ENCODE measurements at places on chromosomes 16 and 17.

- DNase-seq: peak; percentile 82
Observed at GRCh38 chr16:74896389-74897370, 88.2 kb downstream of the WDR59 start.

- no peak for DNase-seq
Observed at GRCh38 chr16:10852286-10852685, 24.7 kb upstream of the CIITA start.

- DNase-seq: no peak
Observed at GRCh38 chr17:61750656-61751055, 112.7 kb downstream of the BRIP1 start.

- DNase-seq: no peak
Observed at GRCh38 chr17:68886401-68886800, 68.8 kb downstream of the ABCA8 start.

DNA sequence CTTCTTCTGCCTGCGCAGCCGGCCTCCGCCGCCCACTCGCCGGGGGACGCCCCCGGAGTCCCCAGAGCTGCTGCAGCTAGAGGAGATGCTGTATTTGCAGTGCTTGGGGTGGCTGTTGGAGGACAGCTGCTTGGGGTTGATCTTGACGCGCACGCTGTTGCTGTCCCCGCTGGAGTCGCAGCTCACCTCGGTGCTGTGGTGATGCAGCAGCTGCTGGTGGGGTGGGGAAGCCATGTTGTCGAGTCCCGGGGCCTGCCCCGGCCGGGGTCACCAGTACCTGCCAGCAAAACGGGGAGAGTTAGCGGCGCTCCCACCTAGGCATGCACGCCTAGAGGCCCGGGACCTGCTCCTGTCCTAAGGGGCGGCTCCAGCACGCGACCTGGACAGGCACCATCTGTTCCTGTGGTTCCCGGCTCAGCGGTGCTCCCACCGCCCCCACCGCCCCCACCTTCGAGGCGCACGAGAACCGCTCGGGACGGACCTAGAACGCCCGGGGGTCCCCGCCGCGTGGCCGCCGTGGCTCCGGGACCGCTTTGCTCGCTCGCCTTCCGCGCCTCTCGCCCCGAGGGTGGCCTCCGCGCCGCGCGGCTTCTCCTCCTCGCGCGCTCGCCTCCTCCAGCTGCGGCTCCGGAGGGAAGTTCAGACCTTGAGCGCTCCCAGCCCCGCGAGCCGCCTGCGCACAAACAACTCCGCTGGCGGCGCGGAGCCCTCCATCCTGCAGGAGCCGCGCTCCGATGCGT lies 863 bp downstream of the ADCY9 start:
- DNase-seq: peak; percentile 60

- no peak for DNase-seq
Observed at GRCh38 chr17:705011-705410, 9.6 kb downstream of the VPS53 start.

- no peak for DNase-seq
Observed at GRCh38 chr17:8294814-8295316, 335 bp downstream of the SLC25A35 start.

- no peak for DNase-seq
Observed at GRCh38 chr17:31294820-31295488, 2.1 kb downstream of the OMG start.

GRCh38 chr16:57013902-57014301 lies 24.5 kb downstream of the NLRC5 start:
- no peak for DNase-seq

- no peak for DNase-seq
Observed at GRCh38 chr16:31344712-31345111, 10.3 kb upstream of the ITGAX start.

DNA sequence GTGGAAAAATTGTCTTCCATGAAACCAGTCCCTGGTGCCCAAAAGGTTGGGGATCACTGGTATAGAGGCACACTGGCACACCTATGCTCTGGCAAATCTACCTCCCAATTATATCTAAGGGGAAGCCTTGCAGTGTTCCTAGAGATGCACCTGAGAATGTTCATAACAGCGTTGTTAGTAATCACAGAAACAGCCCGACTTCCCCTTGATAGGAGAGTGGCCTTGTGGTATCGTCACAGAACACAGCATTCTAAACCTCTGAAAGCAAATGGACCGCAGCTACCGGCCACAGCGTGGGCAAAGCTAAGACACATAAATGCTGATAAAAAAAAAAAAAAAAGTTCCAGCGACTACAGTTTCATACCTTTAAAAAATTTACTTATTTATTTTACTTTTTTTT lies 39.1 kb upstream of the ADGRG1 start:
- DNase-seq: no peak

DNA sequence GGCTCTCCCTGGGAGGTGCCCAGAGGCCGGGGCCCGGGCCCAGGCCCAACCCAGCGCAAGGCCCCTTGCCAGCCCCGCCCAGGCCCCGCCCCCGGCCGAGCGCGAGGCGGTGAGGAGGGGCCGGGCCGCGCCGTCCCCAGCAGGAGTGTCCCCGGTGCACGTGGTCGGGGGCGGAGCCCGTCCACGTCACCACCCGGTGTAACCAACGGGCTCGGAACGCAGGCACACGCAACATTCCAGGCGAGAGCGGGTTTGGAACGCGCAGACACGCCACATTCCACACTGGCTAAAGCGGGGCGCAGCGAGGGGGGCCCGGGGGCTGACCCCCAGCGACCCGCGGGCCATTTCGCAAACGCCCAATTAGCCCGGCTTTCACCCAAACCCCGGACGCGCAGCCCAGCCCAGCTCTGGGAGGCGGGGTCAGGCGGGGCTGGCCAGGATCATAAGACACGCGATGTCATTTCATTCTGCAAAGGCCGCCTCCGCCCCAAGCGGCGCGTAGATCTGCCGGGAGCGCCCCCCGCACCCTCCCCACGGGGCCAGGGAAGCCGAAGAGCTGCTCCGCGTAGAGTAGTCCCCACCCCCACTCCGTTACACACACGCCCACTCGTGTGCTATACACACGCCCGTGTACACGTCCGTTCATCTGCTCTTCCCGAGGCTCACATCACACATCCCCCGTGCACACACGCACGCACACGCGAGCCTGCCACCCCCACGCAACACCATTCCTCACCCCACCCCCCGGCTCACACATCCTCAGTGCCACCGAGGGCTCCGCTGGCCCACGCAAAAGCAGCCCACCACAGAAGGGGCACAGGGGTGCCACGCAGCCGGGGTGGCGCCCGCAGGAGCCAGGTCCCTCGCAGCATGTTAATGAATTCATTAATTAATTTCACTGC lies 1.0 kb downstream of the MNT start:
- DNase-seq: peak; percentile 95

DNA sequence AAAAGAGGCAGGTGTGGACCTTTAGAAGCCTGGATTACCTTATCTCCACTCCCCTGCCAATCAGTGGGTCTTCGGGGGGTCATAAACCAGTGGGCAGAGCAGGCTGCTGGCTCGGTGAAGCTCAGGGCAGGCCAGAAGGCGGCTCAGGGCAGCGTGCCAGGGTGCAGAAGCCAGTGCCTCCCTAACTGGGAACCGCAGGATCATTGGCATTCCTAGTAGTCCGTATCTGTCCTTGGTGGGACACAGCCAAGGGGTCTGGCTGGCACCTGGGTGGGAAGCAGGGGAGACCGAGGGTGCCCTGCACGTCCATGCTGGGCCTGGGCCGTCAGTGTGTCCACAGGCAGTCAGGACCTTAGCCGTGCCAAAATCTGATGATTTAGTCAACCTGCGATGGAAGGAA lies 76.8 kb downstream of the SEC14L1 start:
- no peak for DNase-seq

DNA sequence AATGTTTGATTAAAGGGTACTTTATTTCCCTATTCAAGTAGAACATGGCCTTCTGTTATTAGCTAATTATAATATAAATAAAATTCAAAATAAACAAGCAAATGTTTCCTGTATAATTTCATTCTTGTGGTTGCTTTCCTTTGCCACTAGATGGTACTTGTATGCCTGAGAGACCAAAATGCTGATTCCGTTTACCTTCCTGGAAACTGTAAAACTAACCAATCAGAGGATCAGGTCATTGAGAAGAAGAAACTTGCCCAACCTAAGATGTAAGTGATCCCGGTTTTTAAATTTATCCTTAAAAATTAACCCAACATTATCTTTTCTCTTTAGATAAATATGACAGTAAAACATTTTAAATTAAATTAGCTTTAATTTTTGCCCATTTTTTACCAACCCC lies 8.1 kb upstream of the ABCA5 start:
- peak; percentile 52 for DNase-seq

DNA sequence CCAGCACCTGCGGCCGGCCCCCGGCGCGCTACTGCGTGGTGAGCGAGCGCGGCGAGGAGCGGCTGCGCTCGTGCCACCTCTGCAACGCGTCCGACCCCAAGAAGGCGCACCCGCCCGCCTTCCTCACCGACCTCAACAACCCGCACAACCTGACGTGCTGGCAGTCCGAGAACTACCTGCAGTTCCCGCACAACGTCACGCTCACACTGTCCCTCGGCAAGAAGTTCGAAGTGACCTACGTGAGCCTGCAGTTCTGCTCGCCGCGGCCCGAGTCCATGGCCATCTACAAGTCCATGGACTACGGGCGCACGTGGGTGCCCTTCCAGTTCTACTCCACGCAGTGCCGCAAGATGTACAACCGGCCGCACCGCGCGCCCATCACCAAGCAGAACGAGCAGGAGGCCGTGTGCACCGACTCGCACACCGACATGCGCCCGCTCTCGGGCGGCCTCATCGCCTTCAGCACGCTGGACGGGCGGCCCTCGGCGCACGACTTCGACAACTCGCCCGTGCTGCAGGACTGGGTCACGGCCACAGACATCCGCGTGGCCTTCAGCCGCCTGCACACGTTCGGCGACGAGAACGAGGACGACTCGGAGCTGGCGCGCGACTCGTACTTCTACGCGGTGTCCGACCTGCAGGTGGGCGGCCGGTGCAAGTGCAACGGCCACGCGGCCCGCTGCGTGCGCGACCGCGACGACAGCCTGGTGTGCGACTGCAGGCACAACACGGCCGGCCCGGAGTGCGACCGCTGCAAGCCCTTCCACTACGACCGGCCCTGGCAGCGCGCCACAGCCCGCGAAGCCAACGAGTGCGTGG lies 1.5 kb downstream of the NTN1 start:
- DNase-seq: peak; percentile 19

DNA sequence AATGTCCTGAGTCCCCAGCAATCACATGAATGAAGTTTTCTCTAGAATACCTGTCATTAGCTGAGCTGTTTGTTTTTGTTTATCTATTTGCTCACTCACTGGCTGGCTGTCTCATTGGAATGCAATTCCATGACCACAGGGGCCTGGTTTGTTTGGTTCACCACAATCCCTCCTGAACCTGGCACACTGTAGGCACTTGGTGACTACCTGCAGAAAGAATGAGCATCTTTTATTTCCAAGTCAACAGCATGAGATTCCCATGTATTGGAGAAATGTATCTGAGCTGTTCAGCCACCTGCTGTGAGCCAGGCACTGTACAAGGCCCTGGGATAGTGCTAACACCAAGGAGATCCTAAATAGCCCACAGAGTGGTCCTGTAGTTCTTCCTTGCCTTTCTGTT lies 345.1 kb downstream of the XYLT1 start:
- peak; percentile 17 for DNase-seq

DNA sequence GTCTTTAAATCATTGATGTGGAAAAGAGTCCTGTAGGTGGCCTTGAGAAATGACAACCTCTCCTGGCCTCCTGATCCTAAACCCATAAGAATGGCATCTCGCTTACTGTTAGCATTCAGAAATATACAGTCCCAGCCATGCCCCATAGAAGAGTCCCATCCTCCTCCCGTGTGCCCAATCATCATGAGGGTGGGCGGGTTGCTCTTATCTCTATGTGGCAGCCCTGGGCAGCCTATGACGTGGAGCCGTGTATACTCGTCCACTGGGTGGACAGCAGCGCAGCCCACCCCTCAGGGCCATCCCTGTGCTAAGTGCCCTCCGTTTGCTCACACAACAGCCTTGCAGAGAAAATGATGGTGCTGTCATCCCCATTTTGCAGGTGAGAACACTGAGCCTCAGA lies 105.3 kb downstream of the AMFR start:
- no peak for DNase-seq

- DNase-seq: no peak
Observed at GRCh38 chr17:3613124-3613523, 3.9 kb upstream of the TRPV1 start.

DNA sequence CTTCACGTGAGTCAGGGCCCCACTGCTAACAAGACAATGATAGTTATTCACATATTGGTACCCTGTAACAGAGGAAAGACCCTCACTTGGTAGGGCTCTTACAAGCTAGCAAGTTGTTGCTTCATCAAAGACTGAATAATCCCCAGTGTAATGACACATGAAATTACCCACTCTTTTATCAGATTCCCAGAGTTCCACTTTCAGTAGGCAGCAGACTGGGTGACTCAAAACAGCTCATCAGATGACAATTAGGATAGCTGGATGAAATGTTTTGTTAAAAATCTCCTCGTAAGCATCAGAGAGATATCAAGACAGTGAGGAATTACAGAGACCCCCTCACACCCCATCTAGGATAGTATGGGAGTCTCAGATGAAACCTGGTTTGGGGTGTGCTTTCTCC lies 6.8 kb upstream of the OR1E2 start:
- peak; percentile 17 for DNase-seq

GRCh38 chr17:79003661-79004411 lies 5.7 kb downstream of the CANT1 start:
- DNase-seq: no peak

DNA sequence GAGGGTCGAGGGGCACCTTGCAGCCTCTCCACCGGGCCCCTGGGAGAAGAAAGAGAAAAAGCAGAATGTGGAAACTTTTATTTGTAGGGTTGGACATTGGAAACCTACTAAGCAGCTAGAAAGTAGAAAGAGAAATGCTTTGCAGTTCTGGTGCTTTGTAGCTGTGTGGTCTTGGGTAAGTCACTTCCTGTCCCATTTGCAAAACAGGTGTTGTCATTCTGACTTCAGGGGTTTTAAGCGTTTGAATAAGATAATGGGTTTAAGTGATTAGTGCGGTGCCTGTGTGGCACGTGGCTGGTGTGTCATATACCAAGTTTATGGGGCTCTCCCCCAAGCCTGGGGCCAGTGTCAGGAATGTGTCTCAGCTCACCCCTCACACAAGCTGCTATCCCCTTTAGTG lies 1.6 kb downstream of the CA4 start:
- DNase-seq: no peak

DNA sequence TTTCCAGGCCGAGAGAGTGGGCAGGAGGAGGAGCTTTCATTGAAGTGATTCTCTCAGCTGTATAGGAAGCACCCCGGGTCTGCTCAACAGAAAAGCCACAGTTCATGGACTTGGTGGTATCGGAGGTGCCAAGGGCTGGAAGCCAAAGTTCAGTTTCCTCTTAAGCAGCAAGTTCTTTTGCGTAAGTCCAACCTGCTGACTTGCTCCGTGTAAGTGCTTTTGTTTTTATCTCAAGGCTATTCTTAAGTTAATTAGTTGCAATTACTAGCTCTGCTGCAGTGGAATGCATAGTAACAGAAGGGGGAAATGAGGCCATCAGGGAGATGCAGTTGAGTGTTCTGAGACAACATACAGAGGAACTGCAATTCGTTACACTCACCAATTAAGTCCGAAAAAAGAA lies 44.6 kb downstream of the SMIM36 start:
- no peak for DNase-seq

- no peak for DNase-seq
Observed at GRCh38 chr16:48617104-48617705, 7.2 kb upstream of the N4BP1 start.

Data from fibroblast of mammary gland (primary cell).